NCI-H187 (cell line): ENCODE measurements at places on chromosomes 4 and X.

DNA sequence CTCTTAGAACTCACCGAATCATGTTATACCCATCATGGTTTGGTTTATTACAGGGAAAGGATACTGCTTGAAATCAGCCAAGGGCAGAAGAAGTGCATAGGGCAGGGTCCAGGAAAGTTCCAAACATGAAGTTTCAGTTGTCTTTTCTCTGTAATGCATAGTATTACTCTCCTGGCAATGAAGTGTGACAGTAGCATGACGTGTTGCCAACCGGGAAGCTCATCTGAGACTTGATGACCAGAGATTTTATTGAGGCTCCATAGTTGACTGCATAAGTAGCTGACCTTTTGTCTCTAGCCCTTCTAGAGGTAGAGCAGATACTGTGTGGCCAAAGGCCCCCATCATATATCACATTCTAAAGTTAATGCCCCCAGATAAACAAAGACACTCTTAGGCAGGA is 72.1 kb downstream of the BEND4 start:
- no peak for DNase-seq

GRCh38 chrX:19496711-19497110 is 18.6 kb downstream of the MAP3K15 start:
- DNase-seq = no peak

GRCh38 chr4:16617435-16617834 is 281.0 kb downstream of the LDB2 start:
- DNase-seq = no peak

GRCh38 chr4:10118048-10119004 is 1.7 kb upstream of the WDR1 start:
- DNase-seq = no peak

DNA sequence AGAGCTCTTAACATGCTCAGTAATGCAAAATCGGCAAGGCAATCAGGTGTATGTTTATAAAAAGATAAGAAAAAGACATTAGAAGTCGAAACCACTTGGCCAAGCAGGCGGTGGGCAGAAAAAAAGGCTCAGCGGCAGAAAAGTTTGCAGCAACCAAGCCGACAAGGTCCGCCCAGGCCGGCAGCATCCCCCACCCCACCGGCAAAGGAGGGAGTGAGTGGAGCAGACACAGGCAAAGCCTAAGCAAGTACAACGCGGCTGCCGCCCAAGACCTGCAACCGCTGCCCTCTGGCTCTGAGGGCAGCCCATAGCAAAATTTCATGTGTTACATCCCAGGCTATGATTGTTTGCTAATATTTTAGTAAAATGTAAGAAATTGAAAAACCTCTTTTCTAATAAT is 125.4 kb upstream of the ZCCHC13 start:
- DNase-seq = no peak

GRCh38 chr4:101655005-101655404 is 135.5 kb upstream of the BANK1 start:
- no peak for DNase-seq

DNA sequence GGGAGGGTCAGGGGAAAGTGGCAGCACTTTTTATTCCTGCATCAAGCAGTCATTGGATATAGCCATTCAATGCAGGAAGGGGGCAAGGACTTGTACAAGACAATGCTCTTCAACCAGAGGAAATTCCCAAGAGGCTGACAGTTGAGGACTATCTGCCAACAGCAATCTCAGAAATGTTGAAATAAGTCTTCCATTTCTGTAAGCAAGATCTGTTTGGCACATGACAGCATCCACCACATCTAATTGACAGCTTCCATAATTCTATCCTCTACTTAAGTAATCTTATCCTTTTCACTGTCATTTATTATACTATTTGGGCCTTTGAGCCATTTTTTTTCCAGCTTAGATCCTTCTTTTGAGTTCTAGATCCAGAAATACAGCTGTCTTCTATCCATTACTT is 110.7 kb downstream of the CFAP299 start:
- no peak for DNase-seq

GRCh38 chrX:25012793-25013631 is 2.8 kb downstream of the ARX start:
- no peak for DNase-seq

GRCh38 chrX:24672701-24673190 is 21.0 kb upstream of the POLA1 start:
- no peak for DNase-seq

GRCh38 chrX:124097116-124097515 is 135.6 kb downstream of the STAG2 start:
- no peak for DNase-seq

DNA sequence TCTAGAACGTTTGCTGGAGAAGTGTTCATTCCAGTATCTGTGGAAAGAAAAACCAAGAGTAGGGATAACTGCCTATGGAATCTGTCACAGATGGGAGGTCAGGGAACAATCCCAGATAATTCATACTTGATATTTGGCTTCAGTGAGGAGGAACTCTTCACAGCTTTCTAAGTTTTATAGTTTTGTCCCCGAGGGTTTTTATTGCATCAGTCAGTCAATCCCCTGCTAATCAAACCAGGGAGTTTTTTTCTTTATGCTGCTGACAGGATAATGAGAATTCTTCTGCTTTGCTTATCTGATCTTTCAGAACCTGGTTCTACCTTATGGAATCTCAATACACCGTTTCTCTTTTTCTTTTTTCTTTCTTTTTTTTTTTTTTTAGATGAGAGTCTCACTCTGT is 633 bp upstream of the TRIML2 start:
- DNase-seq = no peak

DNA sequence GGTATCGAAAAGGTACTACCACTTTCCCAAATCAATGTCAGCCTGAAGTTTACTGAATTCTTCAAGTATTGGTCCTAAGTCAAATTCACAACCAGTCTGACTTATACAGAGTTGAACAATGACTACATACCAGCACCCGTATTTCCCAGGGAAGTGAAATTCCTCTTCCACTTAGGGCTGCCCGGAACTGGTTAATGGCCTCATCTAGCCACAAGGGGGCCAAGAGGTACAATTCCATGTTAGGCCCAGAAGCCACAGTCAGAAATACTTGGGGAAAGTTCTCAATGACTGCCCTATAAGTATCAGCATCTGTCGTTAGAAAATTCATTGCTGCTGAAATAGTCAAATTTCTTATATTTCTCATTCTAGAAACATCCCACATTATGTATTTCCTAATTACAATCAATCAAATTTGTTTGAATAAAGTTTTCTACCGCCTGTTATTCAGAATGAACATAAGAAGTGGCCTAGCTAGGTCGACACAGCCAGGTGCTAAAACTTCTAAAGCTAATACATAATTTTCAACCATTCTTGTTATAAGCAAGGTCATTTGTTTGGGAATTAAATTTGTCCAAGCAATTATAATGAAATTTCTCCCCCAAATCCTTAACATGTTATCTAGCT is 5.6 kb upstream of the PCDH7 start:
- DNase-seq = no peak

DNA sequence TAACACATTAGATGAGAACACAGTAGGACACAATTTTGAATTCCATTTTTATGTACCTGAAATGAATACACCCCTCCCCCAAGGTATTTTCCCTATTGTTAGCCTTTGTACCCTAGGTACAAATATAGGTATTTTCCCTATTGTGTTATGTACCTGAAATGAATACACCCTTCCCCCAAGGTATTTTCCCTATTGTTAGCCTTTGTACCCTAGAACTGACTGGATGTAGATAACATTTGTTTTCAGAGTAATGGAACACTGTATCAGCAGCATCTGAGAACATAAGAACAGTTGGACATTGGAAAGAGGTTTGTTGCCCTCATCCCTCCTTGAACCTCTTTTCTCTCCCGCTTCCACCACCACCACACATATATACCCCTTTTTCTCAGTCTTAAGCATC is 37.6 kb downstream of the YIPF6 start:
- DNase-seq = no peak

GRCh38 chr4:55933611-55934010 is 15.1 kb upstream of the CEP135 start:
- DNase-seq = no peak

GRCh38 chr4:107740950-107741701 is 21.1 kb upstream of the PAPSS1 start:
- DNase-seq = no peak

- no peak for DNase-seq
These were observed 3.7 kb upstream of the MAEA start for GRCh38 chr4:1285790-1286553.

GRCh38 chrX:153947009-153947769 is 2.7 kb upstream of the RENBP start:
- peak; percentile 69 for DNase-seq
